ENCODE measurements at places on chromosomes 12 and 14. TPM values are rescaled to one million over a fixed set of nuclear protein-coding genes. Genes with fewer than 3 reads are reported as not detected.

Gene SCNN1A
- not detected for total RNA-seq

Gene CAMKK2
- 33.3 TPM for total RNA-seq

- no peak for DNase-seq
Observed at GRCh38 chr14:37890095-37890494, 294.7 kb downstream of the TTC6 start.

DNA sequence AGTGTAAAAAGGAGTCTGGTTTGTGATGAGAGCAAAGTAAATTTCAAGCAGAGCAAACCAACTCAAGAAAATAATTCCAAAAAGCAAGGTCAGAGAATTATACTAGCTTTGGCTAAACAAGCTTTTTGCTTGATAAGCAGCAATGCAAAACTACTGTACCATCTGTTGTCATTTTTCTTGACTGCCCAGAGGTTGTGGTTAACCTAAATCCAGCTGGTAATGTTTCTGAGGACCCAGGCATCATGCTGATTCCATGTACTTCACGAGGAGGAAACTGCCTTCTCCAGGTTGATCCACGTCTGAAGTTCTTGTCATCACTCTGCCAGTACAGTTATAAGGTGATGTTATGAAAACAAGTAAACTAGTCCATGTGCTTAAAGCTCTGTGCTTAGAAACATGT is 185.2 kb downstream of the ACSS3 start:
- DNase-seq = no peak

GRCh38 chr12:105888696-105889095 is 250.1 kb downstream of the NUAK1 start:
- no peak for DNase-seq

All from activated T-helper 2 cell treated with anti-CD3 and anti-CD28 coated beads, Interferon-gamma antibody, Interleukin-2, Interleukin-4, amounts not matched to agents 10 μg/mL and 5 μg/mL and 100 μg/mL, durations not matched to agents 14 hours and 24 hours and 36 hours (primary cell).